CD4-positive, alpha-beta T cell (primary cell): ENCODE measurements at places on chromosomes 13 and 19.

DNA sequence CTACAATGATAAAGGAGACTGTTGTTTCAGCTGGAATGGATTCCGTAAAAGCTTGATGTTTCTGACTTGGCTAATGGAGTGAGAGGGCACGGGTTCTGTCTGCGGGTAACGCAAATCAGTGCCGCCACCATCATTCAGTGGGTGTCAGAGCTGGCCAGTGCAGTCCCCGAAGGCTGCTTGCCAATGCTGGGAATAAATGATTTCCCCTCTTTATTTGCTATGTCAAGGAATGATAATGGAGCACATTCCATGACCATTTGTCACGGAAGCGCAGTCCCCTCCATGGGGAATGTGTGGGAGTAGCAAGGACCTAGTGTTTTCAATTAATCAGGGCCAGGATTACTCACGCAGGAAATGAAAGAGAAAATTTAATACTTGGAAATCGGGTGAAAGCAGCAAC is 899.3 kb downstream of the UQCRFS1 start:
- no peak for DNase-seq

DNA sequence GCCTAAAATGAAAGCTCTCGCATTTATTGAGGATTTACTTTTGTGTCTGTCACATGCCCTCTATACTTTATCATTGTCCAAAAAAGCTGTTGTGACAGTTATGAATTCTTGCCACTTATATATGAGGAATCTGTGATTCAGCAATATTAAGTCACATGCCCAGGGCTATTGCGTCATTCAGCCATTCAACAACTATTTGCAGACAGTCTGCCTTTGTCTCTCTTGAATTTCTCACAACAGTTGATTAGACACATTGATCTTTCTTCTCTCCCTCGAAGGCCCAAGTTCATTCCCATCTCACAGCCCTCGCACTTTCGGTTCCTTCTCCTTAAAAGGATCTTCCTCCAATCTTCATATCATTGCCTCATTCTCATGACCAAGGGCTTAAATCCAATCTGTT is 342.6 kb downstream of the MZT1 start:
- DNase-seq: no peak

DNA sequence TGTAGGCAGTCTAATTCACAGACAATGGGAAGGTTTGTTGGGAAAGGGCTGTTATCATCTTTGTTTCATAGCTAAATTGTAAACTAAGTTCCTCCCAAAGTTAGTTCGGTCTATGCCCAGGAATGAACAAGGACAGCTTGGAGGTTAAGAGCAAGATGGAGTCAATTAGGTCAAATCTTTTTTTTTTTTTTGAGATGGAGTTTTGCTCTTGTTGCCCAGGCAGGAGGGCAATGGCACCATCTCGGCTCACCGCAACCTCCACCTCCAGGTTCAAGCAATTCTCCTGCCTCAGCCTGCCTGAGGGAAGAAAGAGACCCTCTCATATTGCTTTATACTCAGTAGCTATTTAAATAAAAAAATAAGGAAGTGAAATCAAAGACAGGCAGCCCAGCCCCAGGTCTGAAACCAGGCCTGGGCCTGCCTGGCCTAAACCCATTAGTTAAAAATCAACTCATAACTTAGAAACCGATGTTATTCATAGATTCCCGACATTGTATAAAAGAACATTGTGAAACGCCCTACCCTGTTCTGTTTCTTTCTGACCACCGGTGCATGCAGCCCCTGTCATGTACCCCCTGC is 297.4 kb upstream of the SGCG start:
- DNase-seq: no peak

DNA sequence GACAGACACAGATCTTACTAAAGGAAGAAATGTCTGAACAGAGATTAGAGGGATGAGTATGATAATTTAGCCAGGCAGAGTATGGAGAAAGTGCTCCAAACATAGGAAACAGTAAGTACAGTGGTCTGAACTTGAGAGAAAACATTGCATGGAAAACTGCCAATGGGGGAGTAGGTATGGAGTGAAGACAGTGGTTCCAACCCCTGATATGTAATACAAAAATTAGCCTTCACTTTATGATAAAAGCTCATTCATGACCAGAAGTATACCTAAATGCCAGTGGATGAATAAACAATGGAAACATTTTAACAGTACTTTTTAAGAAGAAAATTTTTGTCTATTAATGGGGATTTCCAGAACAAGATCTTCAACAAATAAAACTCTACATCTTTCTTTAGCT is 334.0 kb downstream of the DIAPH3 start:
- DNase-seq: no peak

DNA sequence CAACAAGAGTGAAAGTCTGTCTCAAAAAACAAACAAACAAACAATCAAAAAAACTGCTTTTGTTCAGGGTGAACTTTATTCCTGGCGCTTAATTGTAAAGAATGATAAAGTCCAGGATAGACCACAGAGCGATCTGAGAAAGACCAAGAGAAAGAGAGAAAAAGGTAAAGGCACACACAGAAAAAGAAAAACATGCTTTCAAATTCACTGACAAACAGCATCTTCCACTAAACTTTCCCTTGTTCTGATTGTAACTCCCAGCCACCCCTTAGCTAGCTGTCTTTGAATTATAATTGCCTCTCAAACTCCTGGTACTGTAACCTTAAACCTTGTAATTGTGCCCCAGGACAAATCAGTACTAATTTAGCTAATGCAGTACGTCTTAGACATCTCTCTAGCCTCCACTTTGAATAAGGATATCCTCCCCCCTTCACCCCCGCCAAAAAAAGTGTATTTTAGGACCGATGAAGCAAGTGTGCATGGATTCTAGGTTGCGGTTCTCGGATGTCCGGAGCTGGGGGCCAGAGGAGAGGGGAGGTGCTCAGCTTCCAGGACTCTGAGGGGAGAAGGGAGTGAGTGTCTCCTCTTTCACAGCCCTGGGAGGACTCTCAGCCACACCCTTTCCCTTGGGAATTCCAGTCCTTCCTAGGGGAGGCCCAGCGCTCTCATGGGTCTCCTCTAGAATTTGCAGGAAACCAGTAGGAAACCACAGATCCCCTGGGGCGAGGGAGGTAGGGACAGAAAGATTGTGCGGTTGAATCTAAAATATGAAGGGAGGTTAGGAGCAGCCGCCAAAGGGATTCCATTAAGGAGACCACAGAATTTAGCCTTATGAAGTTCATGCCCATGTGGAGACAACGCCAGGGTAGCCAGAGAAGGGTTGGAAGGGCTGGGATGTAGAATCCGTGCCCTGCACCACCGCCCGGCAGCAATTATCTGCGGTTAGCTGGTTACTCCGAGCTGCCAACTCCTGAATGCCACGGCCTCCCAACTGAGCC is 19.7 kb downstream of the ZNF536 start:
- DNase-seq: no peak

- no peak for DNase-seq
Observed at GRCh38 chr19:55252760-55253663, 5.8 kb downstream of the PPP6R1 start.

DNA sequence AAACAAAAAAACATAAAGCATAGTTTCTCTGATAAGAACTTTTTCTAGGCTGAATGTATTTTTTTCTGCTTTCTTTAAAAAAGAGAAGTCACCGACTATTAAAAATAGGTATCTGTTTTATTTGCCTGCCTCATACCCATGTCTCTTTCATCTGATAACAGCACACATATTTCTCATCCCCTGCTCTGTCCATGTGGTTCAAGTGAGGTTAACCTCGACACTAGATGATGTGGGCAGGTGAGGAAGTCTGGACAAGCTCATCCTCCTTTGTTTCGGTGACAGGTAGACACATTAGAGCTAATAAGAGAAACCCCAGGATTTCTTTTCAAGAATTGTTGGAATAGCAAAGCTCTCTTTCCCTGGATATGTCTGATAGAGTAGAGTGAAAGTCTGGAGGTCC is 222.7 kb downstream of the GPC5 start:
- no peak for DNase-seq

DNA sequence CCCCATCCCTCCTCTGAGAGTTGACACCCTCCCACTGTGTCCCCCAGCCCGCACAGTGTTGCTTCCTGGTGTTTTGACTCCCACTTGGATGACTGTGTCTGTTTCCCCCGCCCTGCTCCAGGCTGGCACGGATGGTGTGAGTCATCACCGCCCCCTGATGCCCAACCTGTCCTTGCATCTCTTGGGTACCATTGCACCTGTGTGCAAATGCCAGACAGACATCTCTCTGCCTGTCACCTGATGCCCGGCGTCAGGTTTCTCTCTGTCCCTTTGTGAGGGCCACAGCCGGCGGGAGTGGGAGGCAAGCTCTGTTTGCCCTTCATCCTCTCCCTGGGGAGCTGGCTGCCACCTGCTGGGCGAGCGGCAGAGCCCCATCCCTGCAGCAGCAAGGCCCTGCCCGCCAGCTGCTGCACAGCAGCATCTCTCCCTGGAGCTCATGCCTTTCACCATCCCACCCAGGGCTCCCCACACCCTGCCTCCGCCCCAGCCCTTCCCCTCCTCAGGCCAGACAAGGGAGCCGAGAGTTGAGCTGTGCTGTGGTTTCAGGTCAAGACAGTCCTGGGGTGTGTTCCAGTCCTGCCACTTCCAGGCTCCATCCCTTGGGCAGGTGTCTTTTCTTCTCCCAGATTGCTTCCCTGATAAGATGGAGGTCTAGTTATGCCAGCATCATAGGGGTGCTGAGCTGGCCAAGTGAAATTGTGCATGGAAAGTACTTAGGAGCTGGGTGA is 29.7 kb downstream of the NKPD1 start:
- no peak for DNase-seq

DNA sequence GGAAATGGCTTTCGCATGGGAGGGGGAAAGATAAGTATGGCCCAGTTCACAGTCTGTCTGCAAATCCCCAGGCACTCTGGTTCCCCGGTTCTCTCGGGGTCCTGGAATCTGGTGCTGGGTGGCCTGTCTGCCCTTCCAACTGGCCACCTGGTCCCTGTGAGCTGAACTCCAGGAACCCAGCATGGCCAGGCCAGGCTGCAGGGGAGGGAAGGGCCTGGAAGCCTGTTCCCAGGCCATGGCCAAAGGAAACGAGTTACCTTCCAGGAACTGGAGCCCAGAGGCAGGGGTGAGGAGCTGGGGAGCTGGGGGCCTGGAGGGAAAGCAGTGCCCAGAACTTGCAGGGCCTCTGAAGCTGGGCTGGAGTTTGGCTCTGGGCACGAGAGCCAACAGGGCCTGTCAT is 19.1 kb upstream of the PNMA8C start:
- no peak for DNase-seq

GRCh38 chr13:44436589-44437337 is 63.1 kb downstream of the SERP2 start:
- peak; percentile 56 for DNase-seq

DNA sequence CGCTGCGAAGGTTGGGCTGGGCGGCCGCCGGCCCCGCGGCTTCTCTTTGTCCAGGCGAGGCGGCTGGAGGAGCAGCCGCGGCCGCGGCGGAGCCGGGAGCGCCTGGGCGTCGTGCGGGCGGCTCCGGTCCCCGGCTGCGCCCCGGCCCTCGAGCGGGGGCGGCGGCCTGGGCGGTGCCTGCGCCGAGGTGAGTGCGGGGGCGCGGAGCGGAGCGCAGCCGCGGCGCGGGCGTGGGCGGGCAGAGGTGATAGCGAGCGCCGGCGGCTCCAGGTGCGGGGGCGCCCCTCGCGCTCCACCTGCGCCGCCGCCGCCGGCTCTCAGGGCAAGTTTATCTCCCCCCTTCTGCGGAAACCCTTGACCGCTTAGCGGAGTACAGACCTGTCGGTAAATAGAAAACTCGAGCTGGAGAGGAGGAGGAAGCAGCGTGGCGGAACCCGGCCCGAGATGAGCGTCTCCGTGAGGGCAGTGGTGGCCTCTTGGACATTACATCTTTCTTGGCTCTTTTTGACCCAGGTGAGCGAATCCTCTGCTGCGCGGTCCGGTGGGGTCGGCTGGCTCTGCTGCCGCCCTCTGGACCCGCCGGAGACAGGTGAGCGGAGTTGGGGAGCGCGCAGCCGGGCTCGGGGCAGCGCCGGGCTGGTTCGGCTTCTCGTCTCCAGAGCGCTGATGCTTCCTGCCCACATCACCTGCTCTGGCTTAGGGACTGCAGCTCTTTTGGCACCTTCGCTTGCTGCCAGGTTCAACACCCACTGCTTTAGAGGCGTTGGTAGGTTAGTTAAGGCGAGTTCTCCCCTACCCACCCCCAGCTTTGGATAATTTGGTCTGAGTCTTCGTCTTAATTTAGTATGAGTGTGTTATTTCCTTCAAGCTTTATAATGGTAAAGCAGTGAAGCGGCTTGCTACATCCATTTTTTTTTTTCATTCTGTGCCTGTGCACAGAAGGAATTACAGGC is at the start of gene MTUS2:
MTUS2 (plus strand) TSS at position 241 of the 953 bp plus-strand sequence.
- peak; percentile 3 for DNase-seq

- DNase-seq: peak; percentile 41
Observed at GRCh38 chr19:4455719-4456475, 1.7 kb downstream of the UBXN6 start.

DNA sequence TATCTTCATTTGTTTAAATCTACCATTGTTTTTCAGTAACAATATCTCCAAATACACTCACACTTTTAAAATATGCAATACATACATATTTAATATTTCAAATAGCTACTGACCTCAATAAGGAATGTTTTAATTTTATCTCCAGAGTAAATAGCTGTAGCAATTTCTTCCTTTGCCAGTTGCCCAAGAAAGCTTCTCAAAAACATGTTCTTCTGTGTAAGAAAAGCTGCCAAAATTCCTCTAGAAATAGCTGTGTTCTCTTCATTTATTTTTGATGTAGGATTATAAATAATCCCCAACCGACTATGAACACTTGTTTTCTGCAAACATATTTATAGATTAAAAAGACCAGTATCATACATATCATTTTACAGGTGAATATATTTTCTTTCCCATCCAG is 150.5 kb downstream of the UGGT2 start:
- no peak for DNase-seq

GRCh38 chr13:108752276-108752675 is 122.9 kb downstream of the MYO16 start:
- DNase-seq: no peak

- DNase-seq: no peak
Observed at GRCh38 chr19:13461536-13461935, 44.7 kb downstream of the CACNA1A start.

GRCh38 chr13:24348797-24349515 is 39.6 kb downstream of the C1QTNF9 start:
- DNase-seq: no peak

GRCh38 chr13:21014502-21015170 is 46.8 kb downstream of the LATS2 start:
- DNase-seq: no peak

GRCh38 chr19:52170863-52171320 is 529 bp downstream of the ZNF836 start:
- no peak for DNase-seq

GRCh38 chr13:31207661-31208552 is 8.1 kb downstream of the B3GLCT start:
- DNase-seq: no peak

- no peak for DNase-seq
Observed at GRCh38 chr13:90414691-90415596, 932.5 kb upstream of the MIR17HG start.

GRCh38 chr13:34416971-34417380 is 525.1 kb upstream of the NBEA start:
- no peak for DNase-seq

- no peak for DNase-seq
Observed at GRCh38 chr19:39372047-39372802, 18.7 kb downstream of the PAF1 start.

DNA sequence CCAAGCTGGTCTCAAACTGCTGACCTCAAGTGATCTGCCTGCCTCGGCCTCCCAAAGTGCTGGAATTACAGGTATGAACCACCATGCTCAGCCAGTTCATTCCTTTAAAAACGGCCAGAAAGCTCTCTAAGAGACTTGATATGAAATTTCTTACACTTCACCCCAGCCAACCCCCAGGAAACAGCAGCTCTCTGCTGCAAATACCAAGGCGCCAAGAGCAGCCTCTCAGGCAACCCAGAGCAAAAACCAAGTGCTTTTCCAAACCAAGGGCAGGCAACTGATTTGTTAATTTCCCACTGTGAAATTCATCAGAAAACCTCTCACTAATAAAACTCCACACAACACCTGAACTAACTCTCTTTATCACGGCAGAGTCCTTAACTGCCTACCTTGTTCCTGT is 44.9 kb downstream of the LATS2 start:
- no peak for DNase-seq
